Renal cortical epithelial cell (primary cell): ENCODE measurements at places on chromosomes 11 and 22.

GRCh38 chr11:132028380-132029240 lies 658.2 kb downstream of the NTM start:
- DNase-seq: peak; percentile 65

GRCh38 chr11:13972944-13973343 lies 10.4 kb downstream of the SPON1 start:
- DNase-seq: no peak

GRCh38 chr11:120441592-120441991 lies 70.0 kb upstream of the GRIK4 start:
- no peak for DNase-seq

DNA sequence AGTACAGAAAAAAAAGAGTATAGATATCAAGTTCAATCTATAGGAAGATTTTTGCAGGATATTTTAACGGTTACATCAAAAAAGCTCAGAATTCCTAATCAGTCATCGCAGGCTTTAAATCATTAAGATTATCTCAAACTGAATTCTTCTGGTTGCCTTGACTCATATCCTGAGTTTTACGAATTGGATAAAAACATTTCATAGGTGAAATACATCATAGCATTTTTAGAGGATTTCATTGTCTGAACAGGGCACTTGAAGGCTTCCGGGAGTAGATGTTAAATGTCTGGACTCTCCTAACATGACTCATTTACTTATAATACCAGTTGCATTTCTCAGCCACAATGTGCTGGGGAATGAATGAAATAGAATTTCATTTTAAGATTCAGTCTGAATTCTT lies 2216.6 kb upstream of the RAG2 start:
- peak; percentile 3 for DNase-seq

DNA sequence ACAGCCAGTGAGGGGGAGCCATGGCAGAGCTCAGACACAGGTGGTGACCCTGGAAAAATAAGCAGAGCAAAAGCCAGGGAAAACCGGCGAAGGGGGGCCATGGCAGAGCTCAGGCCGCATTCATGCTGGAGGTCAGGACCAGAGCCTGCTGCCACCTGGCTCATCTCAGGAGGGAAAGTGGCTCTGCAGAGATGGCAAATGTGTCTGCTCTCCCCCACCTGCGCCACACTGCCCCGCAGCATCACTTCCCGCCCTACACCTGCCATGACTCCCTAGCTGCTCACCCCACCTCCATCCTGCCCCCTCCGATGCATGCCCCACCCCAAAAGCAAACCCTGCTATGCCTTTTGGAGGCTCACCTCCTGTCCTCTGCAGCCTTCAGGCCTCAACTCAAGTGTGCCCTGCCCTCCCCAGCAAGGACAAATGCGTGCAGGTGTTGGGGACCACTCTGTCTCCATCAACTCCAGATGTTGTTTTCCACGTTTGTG lies 123.2 kb upstream of the FGF3 start:
- DNase-seq: no peak

DNA sequence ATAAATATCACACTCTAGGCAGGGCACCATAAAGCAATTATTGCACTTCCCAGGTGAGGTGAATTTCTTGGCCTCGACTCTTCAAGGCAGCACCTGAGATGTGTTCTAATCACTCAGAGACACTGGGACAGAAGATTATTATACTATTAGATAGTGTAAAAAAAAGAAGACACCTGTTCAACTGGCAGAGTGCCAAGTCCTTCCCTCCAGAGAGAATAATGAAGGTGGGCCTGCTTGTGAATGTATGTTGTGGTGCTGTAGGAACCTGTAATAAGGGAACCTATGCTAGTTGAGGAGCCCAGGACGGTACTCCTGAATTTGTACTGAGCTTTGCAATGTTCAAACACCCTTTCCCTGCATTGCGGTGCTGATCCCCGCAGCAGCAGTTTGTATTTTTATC lies 107.5 kb downstream of the NXPE2 start:
- DNase-seq: no peak

DNA sequence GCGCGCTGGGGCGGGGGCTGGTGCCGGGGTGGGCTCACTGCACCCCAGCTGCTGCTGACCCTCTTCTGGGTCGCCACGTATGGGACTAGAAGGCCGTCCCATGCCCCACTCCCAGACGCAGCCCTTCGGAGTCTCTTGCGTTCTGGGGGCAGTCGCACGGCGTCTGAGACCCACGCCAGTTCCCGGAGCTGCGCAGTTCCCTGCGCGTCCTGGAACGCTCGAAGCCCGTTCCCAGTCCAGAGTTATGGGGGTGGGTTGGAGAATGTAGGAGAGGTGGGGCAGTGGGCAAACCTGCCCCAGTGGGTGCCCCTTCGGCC lies 375 bp downstream of the LAYN start:
- DNase-seq: no peak
